Astrocyte (in vitro differentiated cells and primary cell): ENCODE measurements at places on chromosomes 11 and 22. TPM values are rescaled to one million over a fixed set of nuclear protein-coding genes. Genes with fewer than 3 reads are reported as not detected.

Gene TOMT
- not detected in 2 replicates for total RNA-seq

Gene GPR83
- 0.14 TPM in 1 of 2 replicates, not detected in the other for total RNA-seq

Gene RAB38
- total RNA-seq = 3.2 TPM in 2 replicates

Gene THOC5
- total RNA-seq = 85.0 and 92.5 TPM in 2 replicates

Gene CHST1
- total RNA-seq = 2.6 and 3.0 TPM in 2 replicates

DNA sequence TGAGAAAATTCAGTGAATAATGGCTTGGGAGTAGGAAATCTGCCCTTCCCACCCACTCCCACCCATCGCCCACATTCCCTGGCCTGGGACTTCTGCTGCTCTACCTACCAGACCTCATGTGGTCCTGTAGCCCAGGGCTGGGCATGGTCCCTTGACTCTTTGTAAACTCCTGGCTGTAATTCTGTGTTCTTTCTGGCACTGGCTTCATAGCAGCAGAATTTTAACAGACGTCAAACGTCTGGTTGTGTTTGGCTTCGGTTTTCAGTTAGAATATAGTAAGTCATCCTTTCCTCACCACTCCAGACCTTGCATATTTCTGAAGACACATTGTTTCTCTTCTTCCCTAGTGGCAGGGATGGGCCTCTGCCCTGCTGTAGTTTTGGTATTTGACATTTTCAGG lies 210.6 kb downstream of the CSNK2A3 start:
- H3K4me1 ChIP-seq = no peaks in the 10 kb centered on the region
- H3K36me3 ChIP-seq = no peaks in the 10 kb centered on the region
- no peak for DNase-seq
- H3K27ac ChIP-seq = no peak overlapping the region
- H3K27me3 ChIP-seq = no peaks in the 10 kb centered on the region
- H3K4me3 ChIP-seq = no peak overlapping the region

DNA sequence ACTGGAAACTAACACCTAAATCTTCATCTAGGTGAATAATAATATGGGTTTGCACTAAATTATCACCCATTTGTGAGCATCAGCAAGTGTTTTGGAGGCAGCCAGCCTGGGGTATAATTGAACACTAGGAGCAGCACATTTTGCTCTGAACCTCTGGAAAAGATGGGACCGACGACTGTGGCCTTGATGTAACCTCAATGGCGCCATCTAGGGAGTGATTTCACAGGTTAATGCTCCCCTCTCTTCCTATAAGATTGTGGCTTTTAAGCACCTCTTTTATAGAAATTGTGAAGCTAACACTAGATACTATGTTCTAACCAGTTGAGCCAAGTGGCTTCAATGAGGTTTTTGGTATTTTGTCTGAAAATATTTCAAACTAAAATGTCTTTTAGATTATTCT lies 203.7 kb downstream of the NELL1 start:
- no peaks in the 10 kb centered on the region for H3K27me3 ChIP-seq
- H3K4me3 ChIP-seq = no peak overlapping the region
- H3K27ac ChIP-seq = no peak overlapping the region
- no peak for DNase-seq
- H3K4me1 ChIP-seq = no peaks in the 10 kb centered on the region

GRCh38 chr11:1559111-1559951 lies 12.7 kb downstream of the DUSP8 start:
- H3K4me1 ChIP-seq = peaks cover 29% of the 10 kb centered on the region
- H3K4me3 ChIP-seq = no peak overlapping the region
- no peaks in the 10 kb centered on the region for H3K27me3 ChIP-seq
- peak overlapping the region; percentile 22 for H3K27ac ChIP-seq

DNA sequence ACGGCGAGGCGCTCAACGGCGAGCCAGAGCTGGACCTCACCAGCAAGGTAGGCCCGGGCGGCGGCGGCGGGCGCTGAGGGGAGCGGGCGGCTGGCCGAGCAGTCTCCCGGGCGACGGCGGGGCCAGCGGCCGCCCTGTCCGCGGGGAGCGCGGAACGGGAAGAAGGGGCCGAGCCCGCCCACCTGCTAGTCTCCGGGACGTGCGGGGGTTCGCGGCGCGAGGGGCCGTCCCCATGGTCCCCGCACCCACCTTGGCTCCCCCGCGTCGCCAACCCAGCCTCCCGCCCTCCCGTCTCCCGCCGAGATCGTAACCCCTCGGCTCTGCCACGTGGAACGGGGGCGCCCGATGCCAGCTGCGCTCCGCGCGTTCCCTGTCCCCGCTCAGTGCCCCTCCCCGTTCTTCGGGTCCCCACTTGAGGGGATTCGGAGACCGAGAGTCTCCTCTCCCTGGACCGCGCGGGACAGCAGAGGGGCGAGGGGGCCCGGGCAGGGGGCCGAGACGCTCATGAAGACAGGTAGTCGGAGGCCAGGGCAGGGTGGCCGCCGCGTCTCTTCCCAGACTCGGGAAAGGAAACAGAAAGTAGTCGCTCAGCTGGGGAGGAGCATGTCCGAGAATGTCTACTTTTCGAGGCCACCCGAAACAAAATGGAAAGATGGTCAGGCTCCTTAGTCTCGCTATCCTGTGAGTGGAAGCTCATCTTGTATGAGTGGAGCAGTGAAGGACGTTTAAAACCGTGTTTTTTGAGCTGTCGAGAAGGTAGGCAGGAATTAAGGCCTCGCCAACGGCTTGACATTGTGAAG lies 557 bp downstream of the GTPBP1 start:
- peak overlapping the region; percentile 85 for H3K4me3 ChIP-seq
- no peak for DNase-seq
- peaks cover 3% of the 10 kb centered on the region for H3K36me3 ChIP-seq
- peak overlapping the region; percentile 85 for H3K27ac ChIP-seq
- H3K4me1 ChIP-seq = peaks cover 25% of the 10 kb centered on the region
